ENCODE measurements at places on chromosomes 12 and 14.

GRCh38 chr12:105107171-105107493, 399 bp upstream of the WASHC4 start:
- no peak for DNase-seq

DNA sequence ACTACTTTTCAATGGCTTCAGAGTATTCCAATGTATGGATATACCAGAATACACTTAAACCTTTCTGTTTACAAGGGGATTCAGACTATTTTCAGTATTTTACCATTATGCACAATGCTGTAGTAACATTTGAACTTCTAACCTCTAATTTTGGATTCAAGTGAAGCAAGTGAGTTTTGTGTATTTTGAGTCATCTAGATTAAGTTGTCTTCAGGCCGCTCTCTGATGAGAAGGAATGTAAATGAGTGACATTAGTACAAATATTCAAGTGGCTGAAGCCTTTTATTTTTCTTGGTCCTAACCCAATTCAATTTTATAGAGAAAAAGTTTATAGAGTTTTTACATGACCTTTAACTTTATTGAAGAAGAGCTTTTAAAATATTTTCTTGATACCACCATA, 125.6 kb downstream of the PDE3A start:
- no peak for DNase-seq

DNA sequence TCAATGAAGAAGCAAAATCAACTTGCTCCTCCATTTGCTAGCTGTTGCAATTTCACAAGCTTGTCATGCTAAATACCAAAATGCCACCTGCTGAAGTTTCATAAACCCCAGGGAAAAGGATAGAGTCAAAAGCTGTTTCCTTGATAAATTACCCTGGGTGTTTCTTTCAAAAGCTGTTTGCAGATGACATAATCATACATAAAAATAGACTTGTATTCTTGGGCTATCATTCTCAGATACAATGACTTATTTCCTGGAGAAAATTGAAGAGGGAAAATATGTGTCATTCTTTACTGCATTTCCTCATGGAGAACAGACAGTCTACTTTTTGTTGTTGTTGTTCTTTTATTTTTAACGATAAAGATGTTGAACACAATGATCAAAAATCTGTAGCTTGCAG, 119.2 kb downstream of the GALC start:
- no peak for DNase-seq

DNA sequence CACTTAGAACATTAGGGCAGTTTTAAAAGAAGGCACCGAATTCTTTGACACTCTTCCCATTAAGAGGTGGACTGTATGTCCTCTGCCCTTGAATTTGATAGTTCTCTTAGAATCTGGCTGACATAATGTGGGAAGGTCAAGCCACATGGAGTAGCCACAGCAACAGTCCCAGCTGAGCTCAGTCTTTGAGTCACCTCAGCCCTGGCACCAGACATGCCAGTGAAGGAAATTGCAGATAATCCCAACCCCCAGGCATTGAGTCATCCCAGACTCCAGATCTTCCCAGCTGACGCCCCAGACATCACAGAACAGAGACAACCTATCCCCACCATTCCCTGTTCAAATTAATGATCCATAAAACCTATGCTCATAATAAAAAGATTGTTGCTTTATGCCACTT, 83.4 kb downstream of the GTF2A1 start:
- DNase-seq, result no peak

DNA sequence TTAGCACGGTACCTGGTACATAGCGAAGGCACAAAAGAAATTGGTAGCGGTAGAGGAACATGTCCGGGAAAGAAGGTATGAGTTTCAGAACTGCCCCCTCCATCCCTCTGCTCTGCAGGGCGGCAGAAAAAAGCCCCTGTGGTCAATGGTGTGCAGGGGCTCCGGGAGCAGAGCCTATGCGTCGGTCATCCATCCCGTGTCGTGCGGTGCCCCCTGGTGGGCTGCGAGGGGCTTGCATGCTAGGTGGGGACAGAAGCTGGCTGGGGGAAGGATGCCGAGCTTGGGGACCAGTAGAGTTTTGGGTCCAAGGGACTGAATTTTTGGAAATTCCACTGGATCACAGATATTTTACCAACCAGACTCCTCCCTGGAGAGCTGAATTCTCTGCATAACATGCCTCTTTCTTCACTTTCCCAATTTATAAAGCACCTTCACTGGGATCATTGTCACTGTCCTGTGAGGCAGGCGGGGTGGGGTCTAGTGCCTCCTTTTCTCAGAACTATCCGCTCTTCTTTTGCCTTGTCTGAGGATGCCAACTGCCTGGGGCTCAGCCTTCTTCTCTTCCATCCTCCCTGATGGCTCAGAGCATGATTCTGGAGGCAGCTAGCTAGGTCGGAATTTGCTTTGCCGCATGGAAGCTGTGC, 148.7 kb downstream of the SMOC1 start:
- DNase-seq, result peak; percentile 59

DNA sequence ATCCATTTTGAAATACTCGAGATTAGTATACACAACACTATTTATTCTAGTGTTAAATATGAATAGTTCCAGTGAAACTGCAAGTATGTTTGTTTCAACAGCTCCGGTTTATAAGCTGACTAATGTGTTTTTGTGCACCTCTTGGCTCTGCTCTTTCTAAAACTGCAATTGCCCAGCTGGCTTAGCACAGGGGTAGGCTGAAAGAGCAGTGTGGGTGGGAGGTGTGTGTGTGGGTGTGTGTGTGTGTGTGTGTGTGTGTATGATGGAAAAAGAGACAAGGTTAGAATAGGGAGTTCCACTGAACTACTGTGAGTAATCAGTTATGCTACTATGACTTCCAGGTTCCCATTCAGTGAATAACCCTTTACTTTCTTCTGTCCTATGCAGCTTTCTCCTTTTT, 37.8 kb upstream of the DDHD1 start:
- DNase-seq, result no peak

- DNase-seq, result no peak
These were observed 248.7 kb upstream of the EGLN3 start for GRCh38 chr14:34199585-34199984.
